ENCODE measurements at places on chromosomes 3 and 15.

DNA sequence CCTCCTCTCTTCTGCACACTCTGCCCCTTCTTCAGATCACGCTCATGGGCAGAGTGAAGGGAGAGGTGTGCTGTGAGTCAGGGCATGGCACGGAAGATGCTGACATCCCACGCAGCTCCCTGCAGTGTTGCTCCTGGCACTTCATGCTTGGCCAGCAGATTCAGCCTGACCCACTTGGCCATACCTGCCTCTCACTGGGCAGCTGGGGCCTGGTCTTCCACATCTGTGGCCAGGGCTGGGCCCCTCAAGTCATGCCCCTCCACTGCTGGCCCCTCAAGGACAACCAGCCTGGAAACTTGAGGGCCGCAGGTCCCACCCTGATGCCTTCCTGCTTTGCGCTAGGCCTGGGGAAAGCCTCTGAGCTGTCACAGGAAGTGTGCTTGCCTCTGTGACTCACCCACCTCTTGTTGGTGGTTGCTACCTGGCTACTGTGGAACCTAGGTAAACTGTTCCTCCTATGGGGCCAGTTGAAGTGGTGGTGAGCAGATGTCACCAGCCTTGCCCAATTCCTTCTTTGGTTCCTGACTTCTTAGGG lies 48.7 kb downstream of the BSN start:
- DNase-seq, result peak; percentile 87

DNA sequence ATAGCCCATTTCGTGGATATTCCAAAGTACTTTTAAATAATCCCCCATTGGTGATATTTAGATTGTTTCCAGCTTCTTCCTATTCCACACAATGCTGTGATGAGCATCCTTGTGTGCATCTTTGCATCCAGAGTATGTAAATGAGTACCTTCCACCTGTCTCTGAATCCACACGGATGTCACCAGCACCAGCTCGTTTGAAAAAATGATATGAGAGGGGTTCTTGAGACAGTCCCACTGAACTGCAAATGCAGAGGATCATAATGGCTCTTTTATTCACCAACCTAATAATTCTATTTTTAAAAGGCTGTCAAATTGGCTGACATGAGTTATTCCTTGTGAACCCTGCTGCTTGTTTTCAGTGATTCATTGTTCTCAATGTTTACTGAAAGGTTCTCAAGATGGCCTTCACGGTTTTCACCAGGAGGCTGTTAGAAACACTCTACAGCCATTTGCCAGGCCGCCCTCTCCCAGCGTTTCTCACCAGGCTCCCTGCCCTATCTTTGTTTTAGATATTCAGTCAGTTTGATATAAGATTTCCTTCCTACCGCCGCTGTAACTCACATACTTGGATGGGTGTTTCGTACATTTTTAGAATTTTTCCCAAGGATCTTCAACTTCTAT lies 96.7 kb upstream of the PTPRG start:
- no peak for DNase-seq

- DNase-seq, result no peak
Observed at GRCh38 chr3:171219258-171219657, 192.7 kb upstream of the SLC2A2 start.

DNA sequence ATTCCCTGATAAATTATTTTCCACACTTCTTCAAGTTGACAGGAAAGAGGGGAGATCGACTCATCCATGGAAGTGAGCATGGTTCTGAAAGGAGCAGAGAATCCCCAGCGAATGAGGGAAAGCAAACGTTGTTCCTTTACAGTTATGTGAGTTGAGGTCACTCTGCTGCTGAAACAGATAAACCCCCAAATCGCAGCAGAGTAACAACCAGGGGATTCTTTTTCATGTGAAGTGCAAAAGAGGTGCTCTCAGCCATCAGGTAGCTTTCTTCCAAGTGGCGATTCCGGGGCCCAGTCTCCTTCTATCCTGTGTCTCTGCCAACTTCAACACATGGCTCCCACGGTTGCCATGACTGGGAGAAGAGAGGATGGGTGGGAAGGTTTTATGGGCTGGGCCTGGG lies 28.2 kb downstream of the MEX3B start:
- DNase-seq, result no peak

DNA sequence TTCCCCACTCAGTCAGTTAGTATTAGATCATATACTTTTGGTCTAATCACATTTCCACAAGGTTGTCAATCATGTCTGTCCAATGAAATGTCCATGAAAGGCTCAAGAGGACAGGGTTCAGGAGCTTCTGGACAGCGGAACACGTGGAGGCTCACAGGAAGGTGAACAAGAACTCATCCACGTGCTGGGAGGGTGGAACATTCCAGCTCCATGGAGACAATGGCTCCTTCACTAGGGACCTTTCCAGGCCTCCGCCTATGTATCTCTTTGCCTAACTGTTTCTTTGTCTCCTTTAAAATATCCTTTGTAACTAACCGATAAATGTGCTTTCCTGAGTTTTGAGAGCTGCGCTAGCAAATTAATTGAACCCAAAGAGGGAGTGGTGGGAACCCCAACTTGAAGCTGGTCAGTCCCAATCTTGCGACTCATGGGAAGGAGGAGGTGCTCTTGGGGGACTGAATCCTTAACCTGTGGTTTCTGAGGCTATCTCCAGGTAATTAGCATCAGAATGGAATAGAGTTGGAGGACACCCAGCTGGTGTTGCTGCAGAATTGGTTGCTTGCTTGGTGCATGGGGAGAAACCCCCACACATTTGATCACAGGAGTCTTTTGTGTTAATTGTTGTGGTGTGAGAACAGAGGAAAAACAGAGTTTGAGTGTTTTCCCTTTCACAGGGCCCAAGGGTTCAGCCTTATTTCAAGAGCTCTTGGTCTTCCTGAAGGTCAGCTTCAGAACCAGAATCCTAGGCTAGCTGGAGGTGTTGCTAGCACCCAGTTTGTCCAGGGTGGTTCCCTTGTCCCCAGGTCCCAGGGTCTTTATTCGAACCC lies 3.0 kb upstream of the TKT start:
- no peak for DNase-seq

DNA sequence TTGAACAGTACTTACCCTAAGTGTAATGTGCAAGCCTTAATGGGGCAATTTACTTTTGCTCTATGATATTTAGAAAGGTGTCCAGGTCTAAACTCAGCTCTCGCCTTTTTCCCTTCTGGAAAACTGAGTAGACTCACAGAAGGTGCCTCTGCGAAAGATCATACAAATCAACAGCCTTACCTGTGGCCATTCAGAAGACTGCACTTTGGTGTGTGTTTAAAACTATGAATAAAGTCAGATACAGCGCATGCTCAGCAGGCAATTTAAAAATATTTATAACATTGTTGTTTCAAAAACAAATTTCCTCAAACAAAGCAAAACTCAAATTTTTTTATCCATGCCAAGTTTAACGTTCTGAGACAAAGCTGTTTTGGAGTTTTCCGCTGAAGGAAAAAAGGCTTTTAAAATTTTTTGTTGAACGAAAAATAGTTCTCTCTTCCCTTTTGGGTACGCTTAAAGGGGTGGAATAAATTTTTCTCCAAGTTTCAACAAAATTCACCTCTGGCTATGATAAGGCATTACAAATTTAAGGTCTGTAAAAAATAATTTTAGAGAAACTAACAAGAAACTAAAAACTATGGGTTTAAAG lies 156.3 kb downstream of the TIGIT start:
- no peak for DNase-seq

- no peak for DNase-seq
Observed at GRCh38 chr3:31002730-31003129, 108.3 kb upstream of the GADL1 start.

- no peak for DNase-seq
Observed at GRCh38 chr3:129441215-129441614, 1.2 kb downstream of the IFT122 start.

- no peak for DNase-seq
Observed at GRCh38 chr3:102207151-102207571, 227.7 kb upstream of the ZPLD1 start.

GRCh38 chr3:179181993-179182551 lies 33.9 kb downstream of the PIK3CA start:
- DNase-seq, result peak; percentile 47

DNA sequence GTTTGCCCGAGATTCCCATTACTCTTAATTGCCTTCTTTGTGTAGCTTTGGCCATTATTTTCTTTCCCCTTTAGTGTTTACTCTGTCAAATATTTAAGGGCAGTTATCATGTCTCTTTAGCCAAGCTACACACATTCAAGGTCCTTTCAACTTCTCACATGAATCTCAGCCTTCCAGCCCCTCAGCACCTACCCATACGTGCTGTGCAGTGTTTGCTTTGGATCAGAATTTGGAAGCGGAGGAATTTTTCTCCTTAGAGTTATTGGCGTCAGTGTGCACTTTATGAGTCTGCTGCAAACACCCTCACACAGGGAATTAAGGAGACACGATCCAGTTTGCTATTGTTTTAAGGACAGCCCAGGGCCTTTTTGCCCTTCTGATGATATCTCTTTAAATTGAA lies 231.6 kb downstream of the CACNA2D3 start:
- DNase-seq, result no peak

Data from kidney tubule cell (primary cell).